Effector memory CD4-positive, alpha-beta T cell (primary cell): ENCODE measurements at places on chromosomes 13 and 19.

- DNase-seq: no peak
These were observed 14.5 kb upstream of the SIGLEC14 start for GRCh38 chr19:51660975-51661600.

DNA sequence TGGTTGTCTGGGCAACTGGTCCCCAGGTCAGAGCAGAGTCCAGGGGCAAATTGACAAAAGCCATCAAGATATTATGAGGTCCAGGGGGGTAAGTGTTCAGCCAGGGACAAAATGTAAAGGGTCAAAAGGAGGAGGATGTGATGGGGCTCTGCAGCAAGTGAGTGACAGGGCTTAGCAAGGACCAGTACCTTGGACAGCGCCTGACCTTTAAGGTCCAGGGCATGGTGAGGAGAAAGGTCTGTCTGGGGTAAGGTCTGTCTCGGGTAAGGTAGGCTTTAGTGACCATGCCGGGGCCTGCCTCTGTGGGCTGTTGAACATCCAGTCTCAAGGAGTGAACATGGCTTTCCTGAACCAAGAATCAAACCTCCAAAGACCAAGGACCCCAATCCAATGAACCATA lies 6.3 kb upstream of the ZNF358 start:
- no peak for DNase-seq

DNA sequence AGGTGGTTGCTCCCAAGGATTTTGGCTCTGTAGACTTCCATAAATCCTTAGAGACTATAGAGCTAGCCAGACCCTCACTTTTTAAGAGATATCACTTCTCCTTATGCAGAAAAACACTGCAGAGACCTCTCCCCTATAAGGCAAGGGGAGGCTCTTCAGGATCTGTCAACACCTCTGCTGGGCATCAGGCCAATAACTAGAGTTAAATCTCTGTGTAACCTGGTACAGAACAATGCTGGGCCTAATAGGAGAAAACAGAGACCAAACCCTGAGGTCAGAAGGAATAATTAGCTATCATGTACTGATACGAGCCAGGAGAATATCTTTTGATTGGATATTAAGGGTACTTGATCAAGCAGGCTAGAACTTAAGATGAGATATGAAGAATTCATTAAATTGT lies 358.5 kb downstream of the TBC1D4 start:
- no peak for DNase-seq

- no peak for DNase-seq
These were observed 511.9 kb upstream of the HTR2A start for GRCh38 chr13:47408546-47409319.

DNA sequence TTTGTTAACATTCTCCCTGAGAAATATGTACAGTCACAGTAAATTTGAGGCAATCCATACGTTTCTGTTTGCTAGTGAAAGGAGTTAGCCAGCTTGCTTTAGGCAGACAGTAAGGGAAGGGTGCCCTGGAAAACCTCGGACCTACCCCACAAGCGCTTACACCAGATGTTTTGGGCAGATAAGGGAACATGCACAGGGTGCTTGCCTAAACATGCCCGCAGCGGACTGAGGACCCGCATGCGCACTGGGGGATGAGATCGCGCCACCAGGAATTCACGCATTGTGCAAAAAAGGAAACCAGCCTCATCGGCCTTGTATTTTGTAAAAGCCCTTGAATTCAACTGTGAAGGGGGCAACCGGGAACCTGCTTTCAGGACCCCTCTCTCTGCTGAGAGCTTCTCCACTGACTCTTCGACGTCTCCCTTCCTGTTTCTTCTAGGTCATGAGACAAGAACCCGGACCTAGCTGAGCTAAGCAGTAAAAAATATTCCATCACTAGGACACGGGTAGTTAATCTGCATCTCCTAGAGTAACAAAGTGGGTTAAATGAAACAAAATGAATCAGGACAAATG lies 1399.2 kb upstream of the ATXN8OS start:
- no peak for DNase-seq

- DNase-seq: no peak
These were observed 54.8 kb upstream of the ZNF536 start for GRCh38 chr19:30317403-30317802.

- DNase-seq: no peak
These were observed 800.4 kb downstream of the DIAPH3 start for GRCh38 chr13:59363313-59363712.

GRCh38 chr13:29476046-29476445 lies 119.4 kb downstream of the SLC7A1 start:
- no peak for DNase-seq

DNA sequence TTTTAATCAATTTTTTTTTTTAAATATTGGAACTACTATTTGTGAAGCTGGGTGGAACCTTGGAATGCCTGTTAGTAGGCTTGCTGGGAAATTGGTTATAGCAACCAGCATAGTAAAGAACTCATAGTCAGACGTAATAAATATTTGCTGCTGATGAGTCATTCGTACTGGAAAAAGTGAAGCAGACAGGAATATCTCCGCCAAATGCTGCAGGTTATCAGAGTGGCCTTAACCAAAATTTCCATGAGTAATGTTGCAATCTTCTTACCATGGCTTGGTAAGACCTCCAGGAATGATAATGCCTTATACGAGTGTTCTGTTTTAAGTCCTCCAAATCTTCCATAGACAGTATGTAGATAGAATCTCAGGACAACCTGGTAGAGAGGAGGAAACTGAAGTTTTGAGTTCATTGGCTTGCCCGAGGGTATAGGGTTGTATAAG lies 34.2 kb downstream of the MBNL2 start:
- DNase-seq: no peak

DNA sequence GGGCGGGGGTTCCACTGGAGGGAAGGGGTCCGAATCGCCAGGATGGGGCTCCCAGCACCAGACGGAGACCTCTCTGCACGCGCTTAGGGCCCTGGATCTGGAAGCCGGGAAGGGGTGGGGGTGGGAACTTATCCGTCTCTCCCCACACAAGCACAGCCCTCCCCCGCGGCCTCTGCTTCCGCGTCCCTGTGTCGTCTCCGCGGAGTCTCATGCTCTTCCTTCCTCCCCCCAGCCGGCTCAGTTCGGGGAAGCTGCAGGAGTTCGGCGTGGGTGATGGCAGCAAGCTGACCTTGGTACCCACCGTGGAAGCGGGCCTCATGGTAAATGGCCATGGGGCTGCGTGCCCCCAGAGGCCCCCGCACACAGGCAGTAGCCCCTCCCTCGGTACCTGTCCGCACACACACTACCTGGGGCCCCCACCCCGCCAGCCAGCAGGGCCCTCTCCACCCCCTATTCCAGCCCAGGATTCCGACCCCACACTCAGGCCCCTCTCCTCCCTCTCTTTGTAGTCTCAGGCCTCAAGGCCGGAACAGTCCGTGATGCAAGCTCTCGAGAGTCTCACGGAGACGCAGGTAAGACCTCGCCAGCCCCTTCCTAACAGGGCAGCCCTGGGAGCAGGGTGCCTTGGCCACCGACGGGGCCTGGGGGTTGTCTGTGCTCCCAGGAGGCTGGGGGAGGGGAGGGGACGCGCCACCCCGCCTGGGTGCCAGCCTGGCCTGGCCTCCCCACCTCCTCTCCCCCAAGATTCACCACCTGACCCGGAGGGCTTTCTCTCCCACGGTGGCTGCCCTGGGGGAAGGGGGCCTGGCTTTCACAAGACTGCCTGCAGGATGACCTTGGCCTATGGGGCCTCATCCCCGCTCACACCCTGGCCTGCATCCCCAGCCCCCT lies 3.2 kb downstream of the MIDN start:
- peak; percentile 65 for DNase-seq

GRCh38 chr13:30734439-30734838 lies 904 bp upstream of the ALOX5AP start:
- DNase-seq: no peak

DNA sequence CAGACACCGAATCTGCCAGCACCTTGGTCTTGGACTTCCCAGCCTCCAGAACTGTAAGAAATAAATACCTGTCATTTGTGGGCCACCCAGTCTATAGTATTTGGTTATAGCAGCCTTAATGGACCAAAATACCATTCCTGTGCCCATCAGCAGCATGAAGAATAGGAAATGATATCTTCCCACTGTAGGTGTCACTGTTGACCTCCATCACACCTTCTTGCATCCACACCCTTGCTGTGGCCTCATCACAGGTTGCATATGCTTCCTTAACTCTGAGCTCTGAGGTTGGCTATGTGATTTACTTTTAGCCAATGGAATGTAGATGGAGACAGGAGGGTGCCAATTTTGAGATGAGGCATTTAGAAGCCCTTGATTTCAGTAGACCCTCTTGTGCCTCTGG lies 242.0 kb upstream of the TSHZ3 start:
- no peak for DNase-seq

DNA sequence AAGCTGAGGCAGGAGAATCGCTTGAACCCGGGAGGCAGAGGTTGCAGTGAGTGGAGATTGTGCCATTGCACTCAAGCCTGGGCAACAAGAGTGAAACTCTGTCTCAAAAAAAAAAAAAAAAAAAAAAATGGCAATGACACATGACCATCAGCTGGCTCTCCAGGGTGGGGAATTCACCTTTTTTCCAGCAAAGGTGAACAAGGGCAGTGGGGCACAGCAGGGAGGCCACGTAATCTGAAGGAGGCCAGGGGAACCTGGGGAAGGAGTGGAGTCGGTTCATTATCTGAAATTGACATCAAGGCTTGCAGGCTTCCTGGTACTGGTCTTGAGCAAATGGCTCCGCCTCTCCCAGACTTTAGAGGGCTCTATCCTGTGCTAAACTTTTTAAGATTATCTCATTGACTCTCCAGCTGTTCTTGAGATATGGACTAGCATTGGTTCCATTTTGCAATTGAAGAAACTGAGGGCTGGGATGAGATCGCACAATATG lies 28.1 kb downstream of the KEAP1 start:
- DNase-seq: no peak

- no peak for DNase-seq
These were observed 10.0 kb upstream of the OR1M1 start for GRCh38 chr19:9076901-9077300.

- no peak for DNase-seq
These were observed 2.6 kb upstream of the RYR1 start for GRCh38 chr19:38430931-38431330.

GRCh38 chr13:54845351-54845965 lies 1816.8 kb downstream of the OLFM4 start:
- no peak for DNase-seq

- no peak for DNase-seq
These were observed 6.4 kb downstream of the NFIX start for GRCh38 chr19:13001502-13002165.

GRCh38 chr19:18319591-18320135 lies 3.2 kb downstream of the LSM4 start:
- DNase-seq: no peak

- DNase-seq: no peak
These were observed 899 bp downstream of the GIPC3 start for GRCh38 chr19:3586127-3586626.

- DNase-seq: no peak
These were observed 5.9 kb upstream of the ZNF254 start for GRCh38 chr19:24081056-24081455.

- DNase-seq: no peak
These were observed 18.6 kb upstream of the LATS2 start for GRCh38 chr13:21079761-21080592.

GRCh38 chr13:110387451-110388107 lies 80.5 kb downstream of the COL4A2 start:
- DNase-seq: no peak

DNA sequence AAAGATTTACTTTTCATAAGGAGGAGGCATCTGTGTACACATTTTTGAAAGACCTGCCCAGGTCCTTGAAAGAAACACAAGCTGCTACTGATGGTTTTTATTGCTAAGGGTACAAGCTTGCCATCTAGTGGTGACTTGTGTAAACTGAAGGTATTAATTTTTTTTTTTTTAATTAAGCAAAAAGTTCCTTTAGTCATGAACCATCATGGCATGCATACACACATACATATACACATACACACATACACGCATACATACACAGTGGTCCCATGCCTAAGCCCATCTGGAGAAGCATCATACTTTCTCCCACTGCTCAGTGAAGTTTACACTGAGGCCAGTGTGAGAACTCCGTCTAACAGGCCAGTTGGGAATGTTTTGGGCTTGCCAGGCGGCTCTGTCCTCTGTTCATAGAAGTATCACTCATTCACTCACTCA lies 312.5 kb downstream of the DCLK1 start:
- DNase-seq: no peak

GRCh38 chr19:34345947-34346351 lies 19.0 kb upstream of the GPI start:
- DNase-seq: peak; percentile 45

DNA sequence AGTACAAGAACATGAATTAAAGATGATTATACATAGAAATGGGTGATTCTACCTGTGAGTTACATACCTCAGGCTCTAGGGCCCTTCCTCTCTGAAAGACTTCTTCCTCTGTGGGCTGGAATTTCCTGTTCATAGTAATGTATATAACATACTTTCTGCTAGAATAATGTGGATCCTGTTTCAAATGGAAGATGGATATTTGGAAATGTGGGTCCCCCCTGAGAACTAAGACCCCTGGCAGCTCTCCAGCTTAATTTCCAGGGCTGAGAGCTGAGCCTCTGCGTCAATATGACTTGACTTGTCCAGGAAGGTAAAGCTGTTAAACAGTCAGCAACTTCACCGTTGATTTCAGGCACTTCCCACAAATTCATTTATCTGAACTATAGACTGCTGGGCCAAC lies 296.3 kb downstream of the NALCN start:
- no peak for DNase-seq

- DNase-seq: no peak
These were observed 34.4 kb upstream of the ZNF808 start for GRCh38 chr19:52492994-52493470.

DNA sequence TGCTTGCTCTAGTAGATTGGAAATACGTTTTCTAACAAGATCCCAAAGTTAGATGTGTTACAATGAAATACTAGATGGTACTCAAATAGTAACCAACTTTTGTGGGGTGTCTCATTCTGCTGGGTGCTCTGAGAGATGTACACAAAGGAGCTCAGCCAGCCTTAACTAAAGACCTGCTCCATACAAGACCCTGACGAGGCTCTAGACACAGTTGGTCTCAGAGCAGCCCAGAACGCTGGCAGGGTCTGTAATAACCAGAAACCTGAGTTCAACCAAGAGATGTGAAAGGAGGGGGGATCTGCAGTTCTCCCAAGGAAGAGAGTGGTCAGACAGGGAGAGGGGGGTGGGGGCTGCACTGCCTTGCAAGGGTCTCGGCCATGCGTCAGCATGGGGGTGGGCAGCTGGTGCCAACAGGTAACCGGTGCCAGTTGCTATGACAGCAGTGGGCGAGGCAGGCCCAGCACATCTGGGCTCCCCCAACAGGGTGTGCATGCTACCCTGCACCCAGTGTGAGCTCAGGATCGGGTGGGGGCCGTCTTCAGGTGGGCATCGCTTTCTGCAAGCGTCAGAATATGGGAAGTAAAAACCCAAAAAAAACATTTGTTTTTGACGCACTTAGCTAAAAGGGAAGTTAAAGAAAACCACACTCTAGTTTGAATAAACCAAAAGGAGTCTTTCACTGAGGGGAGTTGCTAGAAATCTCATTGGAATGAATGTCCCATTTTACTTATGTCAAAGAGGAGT lies 68.0 kb upstream of the GPR183 start:
- no peak for DNase-seq

- DNase-seq: no peak
These were observed 313.3 kb downstream of the GPC6 start for GRCh38 chr13:93539914-93540313.

GRCh38 chr13:33108620-33109019 lies 92.4 kb downstream of the KL start:
- DNase-seq: no peak

GRCh38 chr13:105033999-105034398 lies 1501.5 kb downstream of the EFNB2 start:
- no peak for DNase-seq
